ENCODE measurements at places on chromosomes 4 and X.

- no peak for DNase-seq
Observed at GRCh38 chr4:83617371-83618035, 81.6 kb downstream of the GPAT3 start.

- DNase-seq, result no peak
Observed at GRCh38 chr4:1717129-1718094, 3.7 kb downstream of the TMEM129 start.

DNA sequence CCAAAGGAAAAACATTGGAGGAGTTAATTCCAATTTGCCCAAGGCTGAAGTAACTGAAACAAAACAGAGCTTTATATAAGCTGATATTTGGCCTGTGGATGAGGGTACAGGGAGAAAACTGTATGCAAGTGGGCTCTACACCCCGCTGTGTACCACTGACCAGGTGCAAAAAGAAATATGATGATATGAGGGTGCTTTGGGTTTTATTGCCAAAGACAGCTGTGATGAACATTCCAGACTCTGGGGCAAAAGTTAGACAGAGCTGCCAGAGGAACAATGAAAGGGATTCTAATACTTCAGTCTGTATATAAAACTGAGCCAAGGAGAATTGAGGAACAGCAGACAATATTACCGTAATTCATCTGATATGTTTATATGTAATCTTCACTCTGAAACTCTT, 117.4 kb downstream of the MID1 start:
- DNase-seq, result no peak

- no peak for DNase-seq
Observed at GRCh38 chr4:54036184-54036583, 28.2 kb downstream of the CHIC2 start.

DNA sequence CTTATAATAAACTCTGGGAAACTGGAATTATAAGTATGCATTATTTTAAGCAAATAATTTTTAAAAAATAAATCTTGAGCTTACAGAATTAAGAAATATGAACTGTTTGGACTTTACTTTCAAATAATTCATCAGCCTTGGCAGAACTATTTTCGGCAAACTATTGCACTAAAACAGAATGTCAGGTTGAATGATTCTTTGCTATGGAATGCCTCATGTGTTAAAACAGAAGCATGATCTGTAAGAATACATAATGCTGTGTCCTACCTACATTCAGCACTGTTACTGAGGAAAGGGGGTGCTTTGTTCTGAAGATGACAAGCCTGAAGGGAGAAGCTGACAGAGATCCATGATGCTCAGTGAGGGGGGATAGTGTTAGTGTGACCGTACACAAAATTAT, 55.6 kb upstream of the EXOC1L start:
- no peak for DNase-seq

DNA sequence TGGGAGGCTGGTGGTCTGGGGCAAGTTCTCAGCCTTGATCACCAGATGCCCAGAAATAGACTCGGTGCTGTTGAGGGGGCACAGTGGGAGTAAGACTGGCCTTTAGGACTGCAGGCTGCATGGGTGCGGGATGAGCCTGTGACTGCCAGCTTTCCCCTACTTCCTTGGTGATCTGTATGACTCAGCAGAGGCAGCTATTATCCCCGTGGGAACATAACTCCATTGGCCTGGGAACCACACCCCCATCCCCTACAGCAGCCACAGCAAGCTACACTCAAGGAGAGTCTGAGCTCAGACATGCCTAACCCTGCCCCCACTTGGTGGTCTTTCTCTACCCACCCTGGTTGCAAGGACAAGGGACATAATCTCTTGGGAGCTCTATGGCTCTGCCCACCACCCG, 20.6 kb downstream of the CLIC2 start:
- no peak for DNase-seq

DNA sequence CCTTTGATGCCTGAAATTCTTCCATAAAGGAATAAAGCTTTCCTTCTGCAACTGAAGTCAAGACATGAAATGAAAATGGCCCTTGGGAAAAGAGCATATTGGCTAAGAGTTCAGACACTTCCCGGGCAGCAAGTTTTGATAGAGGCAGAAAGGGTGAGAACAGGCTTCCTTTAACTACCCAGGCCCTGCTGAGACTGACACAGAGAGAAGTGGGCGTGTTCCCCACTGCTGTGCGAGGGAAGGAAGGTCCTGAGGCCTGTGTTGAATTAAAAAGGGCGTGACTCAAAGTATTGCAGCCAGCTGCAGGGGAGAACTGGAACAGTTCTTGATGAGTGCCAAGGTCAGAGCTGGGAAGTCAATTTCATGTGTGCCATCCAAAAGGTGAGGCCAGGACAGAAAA, 33.9 kb upstream of the ADGRG2 start:
- no peak for DNase-seq

All from CD4-positive, alpha-beta T cell treated with Interleukin-2 at 100 ng/mL for 4 hours (primary cell).